ENCODE measurements at places on chromosomes 11 and 22.
A peak's percentile ranks its signal among the peaks of the same experiment; 100 is the strongest.

GRCh38 chr11:77560605-77561004, 29.1 kb upstream of the AQP11 start:
- DNase-seq, result peak; percentile 58

- DNase-seq, result peak; percentile 16
Observed at GRCh38 chr11:47099214-47099917, 77.3 kb downstream of the ARFGAP2 start.

DNA sequence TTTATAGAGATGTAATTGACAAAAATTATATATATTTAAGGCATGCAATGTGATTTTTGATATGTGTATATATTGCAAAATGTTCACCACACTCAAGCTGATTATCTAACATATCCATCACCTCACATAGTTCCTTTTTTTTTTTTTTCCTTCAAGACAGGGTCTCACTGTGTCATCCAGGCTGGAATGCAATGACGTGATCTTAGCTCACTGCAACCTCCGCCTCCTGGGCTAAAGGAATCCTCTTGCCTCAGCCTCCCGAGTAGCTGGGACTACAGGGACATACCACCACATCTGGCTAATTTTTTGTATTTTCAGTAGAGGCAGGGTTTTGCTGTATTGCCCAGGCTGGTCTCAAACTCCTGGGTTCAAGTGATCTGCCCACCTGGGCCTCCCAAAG, 65.1 kb upstream of the SLC35C1 start:
- peak; percentile 17 for DNase-seq

- no peak for DNase-seq
Observed at GRCh38 chr22:46687460-46687859, 50.6 kb downstream of the CERK start.

DNA sequence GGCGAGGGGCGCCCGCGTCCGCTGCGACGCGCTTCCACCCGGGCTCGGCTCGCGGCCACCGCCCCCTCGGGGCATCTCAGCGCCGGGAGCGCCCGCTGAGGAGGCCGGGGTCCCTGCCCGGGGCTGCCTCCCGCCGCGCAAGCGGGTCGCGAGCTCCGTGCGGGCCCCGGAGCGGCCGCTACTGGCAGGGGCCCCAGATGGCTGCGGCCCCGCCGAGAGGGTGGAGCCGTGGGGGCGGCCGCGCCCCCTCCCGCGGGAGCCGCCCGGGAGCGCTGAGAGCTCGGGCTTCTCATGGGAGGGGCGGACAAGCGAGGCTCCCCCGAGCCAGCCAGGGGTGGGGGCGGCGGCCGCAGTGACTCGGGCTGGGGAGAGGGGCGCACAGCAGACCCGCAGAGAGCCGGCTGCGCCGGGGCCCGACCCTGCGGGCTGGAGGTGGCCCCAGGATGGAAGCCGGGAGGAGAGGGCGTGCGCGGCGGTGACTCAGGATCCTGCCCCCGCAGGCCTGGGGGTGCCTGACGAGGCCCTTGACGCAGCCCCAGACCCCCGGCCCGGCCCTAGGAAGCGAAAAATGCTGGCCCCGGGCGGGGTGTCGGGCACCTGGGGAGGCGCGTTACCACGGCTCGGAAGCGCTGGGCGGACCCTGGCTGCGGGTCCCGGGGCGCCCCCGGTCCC, 603 bp upstream of the ZFTA start:
- DNase-seq, result peak; percentile 53

GRCh38 chr11:85749287-85749834, 61.6 kb downstream of the SYTL2 start:
- no peak for DNase-seq

- DNase-seq, result no peak
Observed at GRCh38 chr11:123273616-123274015, 78.6 kb upstream of the CLMP start.

GRCh38 chr22:46110215-46110614, 40.1 kb upstream of the PPARA start:
- no peak for DNase-seq

- no peak for DNase-seq
Observed at GRCh38 chr22:42490243-42490832, 29.3 kb downstream of the RRP7A start.

- peak; percentile 18 for DNase-seq
Observed at GRCh38 chr11:297586-298405, 1.5 kb downstream of the IFITM5 start.

DNA sequence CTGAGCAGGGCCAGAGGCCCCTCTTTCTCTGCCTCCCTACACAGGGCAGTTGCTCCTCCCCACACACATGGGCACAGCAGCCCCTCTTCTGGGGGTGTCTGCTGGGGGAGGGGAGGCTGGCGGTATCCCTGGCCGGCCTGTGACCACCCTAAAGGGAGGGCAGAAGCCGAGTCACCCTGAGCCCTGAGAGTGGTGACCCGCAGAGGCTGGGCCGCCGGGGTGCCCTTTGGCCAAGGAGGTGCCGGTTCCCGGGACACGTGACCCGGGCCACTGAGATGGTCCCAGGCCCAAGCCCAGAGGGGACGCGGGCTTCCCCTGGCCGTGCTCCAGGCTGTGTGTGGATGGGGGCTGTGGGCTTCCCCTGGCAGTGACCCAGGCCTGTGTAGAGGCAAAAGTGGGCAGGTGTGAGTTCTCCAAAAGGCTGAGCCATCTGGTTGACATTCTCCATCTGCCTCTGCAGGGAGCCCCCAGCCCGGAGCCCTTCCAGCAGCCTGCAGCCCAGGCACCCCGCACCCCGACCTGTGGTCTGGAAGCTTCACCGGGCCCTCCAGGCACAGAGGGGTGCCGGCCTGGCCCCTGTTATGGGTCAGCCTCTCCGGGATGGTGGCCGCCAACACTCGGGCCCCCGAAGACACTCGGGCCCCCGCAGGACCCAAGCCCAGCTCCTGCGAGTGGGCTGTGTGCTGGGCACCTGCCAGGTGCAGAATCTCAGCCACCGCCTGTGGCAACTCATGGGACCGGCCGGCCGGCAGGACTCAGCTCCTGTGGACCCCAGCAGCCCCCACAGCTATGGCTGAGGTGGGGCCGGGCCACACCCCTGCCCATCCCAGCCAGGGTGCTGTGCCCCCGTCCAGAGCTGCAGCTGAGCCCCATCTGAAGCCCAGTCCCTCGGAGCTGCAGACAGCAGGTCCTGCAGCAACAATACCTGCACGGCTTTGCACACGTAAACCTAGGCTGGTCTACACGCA, 1.0 kb downstream of the ADM2 start:
- no peak for DNase-seq

DNA sequence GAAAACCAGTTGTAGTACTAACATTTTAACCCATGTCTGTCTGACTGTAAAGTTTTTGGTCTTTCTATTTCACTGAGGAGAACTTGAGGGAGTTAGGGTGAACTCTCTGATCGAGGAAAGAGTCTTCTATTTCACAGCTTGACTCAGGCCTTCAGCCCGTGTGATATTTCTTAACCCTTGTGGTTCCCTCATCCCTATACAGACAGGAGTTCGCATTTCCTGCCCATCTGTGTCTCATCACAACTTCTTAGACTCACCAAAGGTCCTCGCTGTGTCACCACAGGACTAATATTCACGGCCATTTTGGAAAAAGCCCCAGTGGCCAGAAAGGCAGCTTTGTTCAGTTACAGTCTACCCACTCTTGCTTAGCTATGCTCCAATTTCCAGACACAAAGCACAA, 172.8 kb downstream of the FAM181B start:
- no peak for DNase-seq

- DNase-seq, result no peak
Observed at GRCh38 chr22:50610581-50610980, 10.0 kb downstream of the MAPK8IP2 start.

DNA sequence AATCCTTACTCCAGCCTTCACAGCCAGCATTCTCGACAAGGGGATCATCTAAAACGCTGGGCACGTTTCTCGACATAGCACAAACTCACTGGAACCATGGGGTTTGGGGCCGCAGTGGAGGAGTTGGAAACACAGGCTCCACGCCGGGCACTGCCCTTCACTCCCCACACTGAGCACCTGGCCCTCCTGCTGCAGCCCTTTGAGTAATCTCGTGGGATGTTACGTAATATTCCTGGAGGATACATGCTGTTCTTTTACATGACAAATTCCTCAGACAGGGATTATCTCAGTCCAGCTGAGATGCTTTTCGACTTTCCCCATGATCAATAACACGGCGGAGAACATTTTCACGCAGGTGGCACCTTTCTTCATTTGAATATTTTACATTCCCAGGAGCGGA, 408.0 kb downstream of the SHANK2 start:
- DNase-seq, result no peak

DNA sequence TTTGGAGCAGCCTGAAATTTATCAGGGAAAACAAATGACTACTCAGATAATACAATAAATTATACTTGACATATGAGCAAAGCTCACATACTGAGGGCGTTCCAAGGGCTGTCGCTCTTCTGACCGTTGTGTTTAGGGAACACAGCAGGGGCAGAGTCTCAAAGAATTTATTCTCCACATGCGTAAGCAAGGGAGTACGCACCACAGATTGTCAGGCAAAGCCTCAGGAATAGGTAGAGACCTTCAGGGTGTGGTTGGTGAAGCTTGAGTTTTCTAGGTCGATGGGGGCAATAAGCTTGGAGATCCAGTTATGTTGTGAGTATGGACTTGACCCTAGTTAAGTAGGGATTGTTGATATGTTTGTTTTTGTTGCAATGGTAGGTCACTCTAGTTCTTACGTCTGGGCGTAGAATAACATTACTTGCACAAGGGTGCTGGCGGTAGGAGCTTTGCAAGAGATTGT, 830 bp downstream of the ACAT1 start:
- peak; percentile 36 for DNase-seq

DNA sequence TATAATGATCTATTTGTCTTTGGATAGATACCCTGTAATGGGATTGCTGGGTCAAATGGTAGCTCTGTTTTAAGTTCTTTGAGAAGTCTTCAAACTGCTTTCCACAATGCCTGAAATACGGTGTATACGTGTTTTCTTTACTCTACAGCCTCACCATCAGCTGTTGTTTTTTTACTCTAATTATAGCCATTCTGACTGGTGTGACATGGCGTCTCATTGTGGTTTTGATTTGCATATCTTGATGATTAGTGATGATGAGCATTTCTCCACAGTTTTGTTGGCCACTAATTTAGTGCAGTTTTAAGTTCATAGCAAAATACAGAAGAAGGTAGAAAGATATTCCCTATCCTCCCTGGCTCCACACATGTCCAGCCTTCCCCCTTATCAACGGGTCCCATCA, 26.3 kb upstream of the VPREB1 start:
- no peak for DNase-seq

GRCh38 chr11:64879244-64879900, 951 bp upstream of the EHD1 start:
- no peak for DNase-seq

- DNase-seq, result no peak
Observed at GRCh38 chr22:39984006-39984405, 10.7 kb upstream of the FAM83F start.

- no peak for DNase-seq
Observed at GRCh38 chr22:39206491-39206890, 38.3 kb downstream of the PDGFB start.

DNA sequence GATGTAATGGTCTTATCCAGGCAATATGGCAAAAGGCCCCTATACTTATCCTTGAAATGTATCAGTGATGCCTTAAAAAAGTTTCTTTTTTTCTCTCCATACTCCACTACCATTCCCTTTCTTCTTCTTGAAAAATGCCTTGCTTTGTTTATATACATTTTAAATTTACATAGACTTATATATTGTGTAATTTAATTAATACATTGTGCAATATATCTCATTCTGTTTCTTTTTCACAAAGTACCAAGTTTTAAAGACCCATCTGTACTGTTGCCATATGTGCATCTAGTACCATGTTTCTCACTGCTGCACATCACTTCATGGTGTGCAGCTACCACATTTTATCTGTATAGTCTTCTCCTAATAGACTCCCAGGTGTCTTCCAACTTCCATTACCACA, 7.5 kb downstream of the MMP8 start:
- DNase-seq, result no peak

DNA sequence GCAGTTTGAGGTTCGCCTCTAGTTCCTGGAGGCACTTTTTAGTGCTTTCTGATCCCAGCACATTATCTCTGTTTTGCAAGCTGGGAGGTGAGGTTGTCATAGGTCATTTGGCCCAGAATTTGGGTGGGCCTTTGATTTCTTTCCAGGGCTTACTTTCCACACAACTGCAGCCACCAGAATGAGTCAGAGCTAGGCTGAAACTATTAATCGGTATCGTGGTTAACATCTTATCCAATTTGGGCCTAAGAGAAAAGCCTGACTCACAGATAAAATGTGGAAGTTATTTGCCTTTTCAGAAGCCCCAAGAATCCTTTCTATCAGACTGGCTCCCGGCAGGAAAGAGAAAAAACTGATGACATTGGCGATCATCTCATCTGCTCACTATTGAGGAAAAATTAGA, 166.4 kb downstream of the KIRREL3 start:
- peak; percentile 89 for DNase-seq

- DNase-seq, result no peak
Observed at GRCh38 chr11:121389651-121390050, 62.5 kb upstream of the SORL1 start.

DNA sequence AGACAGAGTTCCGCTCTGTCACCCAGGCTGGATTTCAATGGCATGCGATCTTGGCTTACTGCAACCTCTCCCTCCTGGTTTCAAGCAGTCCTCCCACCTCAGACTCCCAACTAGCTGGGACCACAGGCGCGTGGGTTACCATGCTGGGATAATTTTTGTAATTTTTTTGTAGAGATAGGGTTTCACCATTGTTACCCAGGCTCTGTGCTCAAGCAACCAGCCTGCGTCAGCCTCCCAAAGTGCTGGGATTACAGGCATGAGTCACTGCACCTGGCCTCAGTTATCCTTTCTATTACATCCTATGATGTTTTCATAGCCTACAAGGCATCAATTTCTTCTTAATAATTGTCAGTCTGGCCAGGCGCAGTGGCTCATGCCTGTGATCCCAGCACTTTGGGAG, 36.5 kb downstream of the LRRC74B start:
- no peak for DNase-seq

GRCh38 chr11:128658502-128658901, 35.4 kb upstream of the FLI1 start:
- no peak for DNase-seq

- DNase-seq, result no peak
Observed at GRCh38 chr11:102046841-102047240, 396 bp upstream of the CFAP300 start.

- DNase-seq, result no peak
Observed at GRCh38 chr11:3154001-3154599, 11.0 kb downstream of the OSBPL5 start.

Measured in fibroblast of skin of back (primary cell).